GM23338 (cell line): ENCODE measurements at places on chromosomes 2 and 18. TPM values are rescaled to one million over a fixed set of nuclear protein-coding genes. Genes with fewer than 3 reads are reported as not detected.

- no peak for DNase-seq
- no peak overlapping the region for H3K4me3 ChIP-seq
- no peaks in the 10 kb centered on the region for H3K36me3 ChIP-seq
These were observed 1067.4 kb upstream of the DDX18 start for GRCh38 chr2:116747103-116747502.

DNA sequence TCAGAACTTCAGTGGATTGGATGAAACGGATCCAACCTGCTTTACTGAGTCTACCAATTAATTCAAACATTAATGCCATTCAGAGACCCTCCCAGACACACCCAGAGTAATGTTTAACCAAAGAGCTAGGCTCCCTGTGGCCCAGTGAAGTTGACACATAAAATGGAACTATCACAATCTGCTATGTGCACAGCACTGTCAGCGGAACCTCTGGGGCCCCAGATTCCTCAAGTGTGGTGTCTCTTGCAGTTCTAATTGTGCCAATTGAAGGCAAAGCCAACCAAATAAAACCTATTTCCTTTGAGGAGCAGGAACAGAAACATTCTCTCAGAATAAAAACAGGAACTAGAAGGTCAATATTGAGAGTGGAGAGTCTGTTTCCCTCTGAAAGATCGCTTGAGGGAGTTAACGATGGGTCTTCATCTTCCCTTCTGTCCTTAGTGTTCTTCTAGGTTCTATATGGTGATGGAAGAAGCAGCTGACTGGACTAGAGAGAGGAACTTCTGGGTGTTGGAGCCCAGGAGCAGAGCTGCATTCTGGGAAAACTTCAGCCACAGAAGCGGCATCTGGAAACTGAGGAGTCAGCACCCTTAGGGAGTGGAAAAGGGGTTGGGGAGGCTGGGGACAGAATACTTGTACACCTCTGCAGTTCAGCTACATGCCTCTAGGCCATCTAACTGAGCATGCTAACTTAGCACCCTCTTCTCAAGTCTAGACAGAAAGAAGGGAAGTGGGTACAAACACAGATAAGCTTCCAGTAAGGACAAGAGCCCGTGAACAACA is 174.4 kb upstream of the FBXO11 start:
- no peaks in the 10 kb centered on the region for H3K4me1 ChIP-seq
- no peaks in the 10 kb centered on the region for H3K27me3 ChIP-seq
- no peak overlapping the region for H3K27ac ChIP-seq
- H3K36me3 ChIP-seq = no peaks in the 10 kb centered on the region
- H3K4me3 ChIP-seq = no peak overlapping the region

GRCh38 chr18:77138270-77138669 is 5.7 kb upstream of the MBP start:
- no peak for DNase-seq
- H3K36me3 ChIP-seq = no peaks in the 10 kb centered on the region
- H3K27ac ChIP-seq = no peak overlapping the region
- H3K4me1 ChIP-seq = no peaks in the 10 kb centered on the region
- no peak overlapping the region for H3K4me3 ChIP-seq
- peaks cover 17% of the 10 kb centered on the region for H3K27me3 ChIP-seq

Gene DUSP19
- 0.97 and 2.8 TPM in 2 replicates for total RNA-seq

GRCh38 chr2:207226671-207227061 is 60.9 kb upstream of the KLF7 start:
- no peaks in the 10 kb centered on the region for H3K36me3 ChIP-seq
- DNase-seq = no peak
- H3K4me3 ChIP-seq = peak overlapping the region; percentile 18
- peaks cover 43% of the 10 kb centered on the region for H3K4me1 ChIP-seq

GRCh38 chr2:60977562-60977895 is 40.0 kb upstream of the PEX13 start:
- no peak overlapping the region for H3K4me3 ChIP-seq
- no peaks in the 10 kb centered on the region for H3K36me3 ChIP-seq
- H3K27ac ChIP-seq = no peak overlapping the region
- DNase-seq = no peak
- no peaks in the 10 kb centered on the region; the same call in 1 of the 2 replicates for H3K27me3 ChIP-seq
- no peaks in the 10 kb centered on the region for H3K4me1 ChIP-seq

GRCh38 chr2:172107690-172108586 is 5.2 kb upstream of the DLX2 start:
- H3K27ac ChIP-seq = no peak overlapping the region
- peak overlapping the region; percentile 46 for H3K4me3 ChIP-seq

Gene PARD6G
- total RNA-seq = 17.2 and 18.5 TPM in 2 replicates

- H3K4me3 ChIP-seq = no peak overlapping the region
- no peaks in the 10 kb centered on the region for H3K4me1 ChIP-seq
- no peak for DNase-seq
- H3K27ac ChIP-seq = no peak overlapping the region
- no peaks in the 10 kb centered on the region for H3K27me3 ChIP-seq
These were observed 550.4 kb upstream of the CHAC2 start for GRCh38 chr2:53217250-53217649.

Gene DSG1
- total RNA-seq = 0.04 TPM in 1 of 2 replicates, not detected in the other

DNA sequence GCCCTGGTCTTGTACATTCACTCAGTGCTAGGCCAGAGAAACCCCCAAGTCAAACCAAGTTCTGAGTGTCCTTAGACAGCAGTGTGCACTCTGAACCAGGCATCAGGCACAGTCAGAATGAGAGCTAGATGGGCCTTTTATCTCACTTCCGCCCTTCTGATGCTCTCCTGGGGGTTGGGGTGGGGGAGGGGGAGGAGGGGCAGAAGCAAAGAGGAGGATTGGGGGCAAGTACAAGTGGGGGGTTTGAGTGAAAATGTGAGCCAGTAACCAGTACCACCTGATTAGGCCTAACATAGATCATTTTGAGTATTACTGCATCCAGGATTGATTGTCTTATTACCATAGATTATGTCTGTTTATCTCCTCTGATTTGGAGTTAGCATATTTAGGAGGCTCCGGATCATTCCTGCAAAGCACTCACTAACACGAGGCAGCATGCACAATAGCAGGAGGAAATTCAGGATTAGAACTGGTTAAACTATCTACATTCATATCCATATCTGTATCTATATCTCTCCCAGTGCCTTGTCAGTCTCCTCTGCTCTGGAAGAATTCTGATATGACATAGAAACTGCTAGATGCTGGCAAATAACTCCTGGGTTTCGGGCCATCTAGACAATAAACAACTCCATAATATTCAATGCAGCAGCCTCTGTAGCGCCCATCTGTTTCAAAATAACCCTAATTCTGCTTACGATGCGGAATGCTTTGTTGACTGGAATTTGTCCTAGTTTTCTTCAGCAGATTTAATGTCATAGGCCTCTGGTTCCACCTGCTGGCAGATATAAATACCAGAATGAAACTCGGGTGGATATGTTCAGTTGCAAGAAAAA is 149.1 kb downstream of the RHBDD1 start:
- H3K27me3 ChIP-seq = no peaks in the 10 kb centered on the region
- 0 out of 2 replicates have a peak overlapping the region, but pooled peaks have one; percentile 32 for H3K27ac ChIP-seq

- DNase-seq = no peak
- H3K36me3 ChIP-seq = no peaks in the 10 kb centered on the region
- peaks cover 30% of the 10 kb centered on the region for H3K4me1 ChIP-seq
- H3K4me3 ChIP-seq = no peak overlapping the region
- H3K27ac ChIP-seq = no peak overlapping the region
These were observed 1573.4 kb upstream of the NXPH2 start for GRCh38 chr2:140353541-140353940.

Gene CAPN13
- total RNA-seq = 0.19 and 0.94 TPM in 2 replicates

DNA sequence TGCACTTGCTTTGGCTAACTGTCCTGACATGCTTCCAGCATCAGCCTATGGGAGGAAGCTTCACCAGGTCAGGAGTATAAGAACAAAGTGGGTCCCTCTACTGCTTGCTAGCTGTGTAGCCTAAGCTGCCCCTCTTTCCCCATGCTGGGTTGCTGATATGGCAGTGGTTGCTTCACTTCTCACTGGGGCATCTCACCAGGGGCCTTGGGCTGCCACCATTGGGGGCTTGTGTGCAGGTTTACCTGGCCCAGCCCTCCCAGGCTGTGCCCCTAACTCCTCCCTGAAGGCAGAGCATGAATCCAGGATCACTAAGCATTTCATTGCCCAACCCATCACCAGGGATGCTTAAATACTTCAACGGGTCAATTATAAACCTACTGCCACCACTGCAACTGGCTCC is 817.1 kb upstream of the TMEFF2 start:
- H3K4me3 ChIP-seq = no peak overlapping the region
- no peak for DNase-seq
- H3K27ac ChIP-seq = no peak overlapping the region
- H3K27me3 ChIP-seq = no peaks in the 10 kb centered on the region
- H3K36me3 ChIP-seq = no peaks in the 10 kb centered on the region

DNA sequence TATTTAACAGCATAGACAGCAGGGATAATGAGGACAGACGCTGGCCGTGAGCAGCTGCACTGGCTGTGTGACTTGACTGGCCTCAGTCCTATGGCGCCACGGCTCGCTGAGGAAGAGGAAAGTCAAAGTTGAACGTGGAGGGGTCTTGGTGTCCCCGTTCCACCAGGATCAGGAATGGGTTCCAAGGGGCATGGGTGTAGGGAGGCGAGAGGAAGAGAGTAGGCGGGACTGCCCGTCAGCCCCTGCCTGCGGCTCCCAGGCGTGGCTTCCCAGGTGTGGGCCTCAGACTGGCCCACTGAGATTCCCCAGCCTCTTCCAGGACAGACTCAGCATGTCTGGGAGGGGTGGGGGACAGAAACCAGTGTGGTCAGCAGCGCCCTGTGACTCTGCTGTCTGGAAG is 51.4 kb downstream of the POMC start:
- no peak overlapping the region for H3K4me3 ChIP-seq
- no peaks in the 10 kb centered on the region for H3K36me3 ChIP-seq
- H3K27me3 ChIP-seq = no peaks in the 10 kb centered on the region
- no peak for DNase-seq

Gene DYSF
- 18.0 and 21.3 TPM in 2 replicates for total RNA-seq

DNA sequence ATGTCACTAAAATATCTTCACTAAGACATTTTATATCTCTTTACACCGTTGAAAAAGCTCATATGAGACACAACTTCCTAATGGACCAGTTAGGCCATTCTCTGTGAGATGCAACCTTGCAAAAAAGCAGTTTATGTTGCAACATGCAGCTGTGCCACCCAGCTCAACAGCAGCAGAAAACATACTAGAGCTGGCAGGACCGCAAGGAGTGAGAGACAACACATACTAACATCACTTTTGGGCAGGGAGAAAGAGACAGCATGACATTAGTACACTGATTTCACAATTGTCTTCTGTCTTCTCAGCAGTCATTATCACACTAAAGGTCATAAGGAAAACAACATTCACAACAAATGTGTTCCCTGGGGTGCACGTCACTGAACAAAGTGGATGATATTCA is 122.9 kb downstream of the EPB41L3 start:
- H3K36me3 ChIP-seq = no peaks in the 10 kb centered on the region
- no peak overlapping the region for H3K4me3 ChIP-seq
- no peak for DNase-seq
- no peaks in the 10 kb centered on the region for H3K27me3 ChIP-seq
- no peaks in the 10 kb centered on the region for H3K4me1 ChIP-seq
- no peak overlapping the region for H3K27ac ChIP-seq

DNA sequence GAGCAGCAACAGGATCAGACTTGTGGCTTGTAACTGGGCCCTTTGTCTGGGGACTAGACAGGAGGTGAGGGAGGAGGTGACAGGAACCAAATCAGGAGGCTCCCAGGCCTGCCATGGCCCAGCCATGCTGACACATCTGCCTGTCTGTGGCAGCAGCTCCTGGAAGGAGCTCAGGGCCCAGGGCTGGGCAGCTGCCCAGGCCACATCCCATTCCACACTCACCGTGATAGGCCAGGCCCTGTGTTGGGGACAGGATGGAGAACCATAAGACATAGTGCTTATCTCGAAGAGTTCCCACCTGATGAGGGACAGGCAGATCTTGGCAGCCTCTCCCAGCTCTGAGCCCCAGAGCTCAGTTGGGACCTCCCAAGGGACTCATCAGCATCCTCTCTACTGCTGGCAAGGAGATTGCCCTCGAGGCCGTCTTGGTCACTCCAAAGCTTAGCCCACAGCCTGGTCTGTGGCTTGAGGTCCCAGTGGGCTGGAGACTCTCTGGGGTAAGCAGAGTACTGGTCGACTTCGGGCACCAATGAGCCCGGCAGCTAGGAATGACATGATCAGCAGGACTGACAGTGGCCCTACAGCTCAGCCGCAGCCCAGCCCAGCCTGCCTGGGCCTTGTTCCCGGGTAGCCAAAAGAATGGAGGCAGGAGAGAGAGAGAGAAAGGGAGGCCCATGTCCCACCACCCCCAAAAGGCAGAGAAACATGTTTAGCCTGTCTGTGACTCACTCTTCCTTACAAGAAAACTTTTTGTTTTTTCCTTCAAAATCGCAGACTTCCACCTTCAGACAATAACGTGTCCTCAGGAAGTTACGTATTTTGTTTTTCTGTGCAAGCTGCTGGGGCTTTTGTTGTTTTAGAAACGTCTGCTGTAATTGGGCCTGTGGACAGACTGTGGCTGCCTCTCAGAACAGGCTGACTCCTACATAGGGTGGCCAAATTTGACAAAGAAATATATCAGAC is 82.1 kb downstream of the HS1BP3 start:
- no peak overlapping the region for H3K4me3 ChIP-seq
- no peak for DNase-seq
- H3K27me3 ChIP-seq = no peaks in the 10 kb centered on the region
- no peaks in the 10 kb centered on the region for H3K36me3 ChIP-seq
- peaks cover 8% of the 10 kb centered on the region for H3K4me1 ChIP-seq

GRCh38 chr18:36183033-36183432 is 4.3 kb upstream of the MOCOS start:
- H3K4me3 ChIP-seq = no peak overlapping the region
- H3K36me3 ChIP-seq = no peaks in the 10 kb centered on the region
- no peak for DNase-seq

Gene CPLX4
- not detected in 2 replicates for total RNA-seq

Gene NAT8
- total RNA-seq = not detected in 2 replicates

GRCh38 chr2:207772081-207772843 is 2.6 kb upstream of the FZD5 start:
- no peak overlapping the region for H3K27ac ChIP-seq
- no peaks in the 10 kb centered on the region for H3K36me3 ChIP-seq
- peak; percentile 97 for DNase-seq
- H3K4me3 ChIP-seq = no peak overlapping the region

GRCh38 chr2:2688254-2688653 is 357.2 kb upstream of the MYT1L start:
- H3K4me3 ChIP-seq = no peak overlapping the region
- H3K4me1 ChIP-seq = no peaks in the 10 kb centered on the region
- no peak for DNase-seq
- H3K36me3 ChIP-seq = no peaks in the 10 kb centered on the region

Gene ALPG
- 2.5 and 3.8 TPM in 2 replicates for total RNA-seq

- H3K27ac ChIP-seq = no peak overlapping the region
- DNase-seq = no peak
- no peaks in the 10 kb centered on the region for H3K36me3 ChIP-seq
These were observed 42.3 kb downstream of the GATA6 start for GRCh38 chr18:22211657-22212056.

GRCh38 chr2:1874950-1875349 is 130.6 kb upstream of the PXDN start:
- H3K27ac ChIP-seq = no peak overlapping the region
- DNase-seq = no peak
- no peaks in the 10 kb centered on the region for H3K27me3 ChIP-seq
- H3K4me1 ChIP-seq = no peaks in the 10 kb centered on the region

Gene HAUS1
- total RNA-seq = 83.0 and 163 TPM in 2 replicates

Gene DHRS9
- total RNA-seq = not detected in 2 replicates

Gene TTN
- total RNA-seq = 8.3 and 12.5 TPM in 2 replicates

Gene ANKRD44
- 0.56 and 1.7 TPM in 2 replicates for total RNA-seq
